ENCODE measurements at places on chromosomes 2 and 18.

- no peak for DNase-seq
These were observed 319.9 kb upstream of the THUMPD2 start for GRCh38 chr2:40098786-40099470.

GRCh38 chr18:22168360-22168921 lies 948 bp upstream of the GATA6 start:
- no peak for DNase-seq

DNA sequence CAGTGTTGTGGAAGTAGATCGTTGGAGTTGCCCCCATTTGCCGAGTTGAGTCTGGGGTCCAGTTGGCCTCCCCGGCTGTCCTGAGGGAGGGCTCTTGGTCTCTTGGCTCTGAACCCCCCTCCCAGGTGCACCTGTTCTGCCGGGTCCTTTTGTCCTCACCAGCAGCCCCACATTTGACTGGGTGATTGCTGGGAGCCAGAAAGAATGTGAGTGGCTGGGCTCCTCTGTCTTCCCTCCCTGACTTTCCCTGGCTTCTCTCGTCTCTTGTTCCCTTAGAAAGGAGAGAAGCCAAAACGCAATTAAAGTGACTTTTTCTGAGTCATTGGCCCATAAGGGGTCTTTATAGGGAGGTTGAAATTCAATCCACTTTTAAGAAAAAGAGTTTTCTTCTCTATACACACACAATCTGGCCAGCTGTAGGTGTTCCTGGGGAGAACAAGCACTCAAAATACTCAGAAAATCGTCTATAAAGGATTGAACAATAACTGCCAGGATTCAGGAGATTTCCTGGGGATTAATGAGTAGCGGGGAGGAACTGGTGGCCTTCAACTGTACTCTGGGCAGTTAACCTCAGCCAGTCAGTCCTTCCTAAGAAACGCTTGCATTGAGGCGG lies 131.0 kb downstream of the TMEM182 start:
- DNase-seq, result no peak

DNA sequence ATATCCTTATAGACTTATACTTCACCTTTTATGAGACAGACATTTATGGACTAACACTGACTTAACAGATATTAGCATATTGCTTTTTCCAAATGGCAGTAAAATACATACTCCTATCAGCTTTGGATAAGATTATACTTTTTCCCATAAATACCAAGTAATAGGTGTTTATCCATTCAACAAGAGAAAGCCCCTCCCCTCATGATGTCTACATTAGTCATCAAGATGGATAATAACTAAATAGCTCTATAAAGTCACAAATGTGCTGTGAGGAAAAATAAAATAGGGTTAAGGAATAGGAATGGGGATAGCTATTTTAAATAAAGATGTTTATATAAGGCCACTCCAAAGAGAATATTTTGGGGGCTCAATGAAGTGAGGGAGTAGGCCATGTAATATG lies 39.4 kb downstream of the CSRNP3 start:
- no peak for DNase-seq

- no peak for DNase-seq
These were observed 1.4 kb upstream of the HNRNPA3 start for GRCh38 chr2:177211169-177211568.

DNA sequence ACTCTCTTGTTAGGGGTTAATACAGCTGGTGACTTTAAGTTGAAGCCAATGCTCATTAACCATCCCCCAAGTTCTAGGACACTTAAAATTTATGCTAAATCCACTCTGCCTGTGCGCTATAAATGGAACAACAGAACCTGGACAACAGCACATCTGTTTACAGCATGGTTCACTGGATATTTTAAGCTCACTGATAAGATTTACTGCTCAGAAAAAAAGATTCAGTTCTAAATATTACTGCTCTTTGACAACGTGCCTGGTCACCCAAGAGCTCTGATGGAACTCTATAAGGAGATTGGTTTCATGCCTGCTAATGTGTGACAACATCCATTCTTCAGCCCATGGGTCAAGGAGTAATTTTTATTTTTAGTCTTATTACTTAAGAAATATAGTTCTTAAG lies 27.5 kb downstream of the RNF103 start:
- no peak for DNase-seq

DNA sequence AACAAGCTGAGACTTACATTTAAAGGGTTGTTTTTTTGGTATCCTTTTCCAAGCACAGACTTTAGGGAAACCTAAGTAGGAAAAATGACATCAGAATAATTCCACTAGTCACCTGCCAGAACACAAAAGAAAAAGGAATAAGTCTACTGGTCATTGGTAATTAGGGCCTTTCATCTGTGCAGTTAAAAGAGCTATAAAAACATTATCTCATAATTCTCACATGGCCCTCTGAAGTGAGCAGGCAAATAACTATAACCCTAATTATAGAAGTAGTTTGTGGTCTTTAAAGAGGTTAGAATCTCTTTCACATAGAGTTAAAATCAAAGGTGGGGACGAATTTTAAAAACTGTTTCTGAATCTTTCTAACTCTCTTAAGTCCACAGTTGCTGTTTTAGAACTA lies 111.1 kb upstream of the B3GNT2 start:
- DNase-seq, result no peak

- no peak for DNase-seq
These were observed 11.6 kb downstream of the CDKL4 start for GRCh38 chr2:39232141-39232540.

DNA sequence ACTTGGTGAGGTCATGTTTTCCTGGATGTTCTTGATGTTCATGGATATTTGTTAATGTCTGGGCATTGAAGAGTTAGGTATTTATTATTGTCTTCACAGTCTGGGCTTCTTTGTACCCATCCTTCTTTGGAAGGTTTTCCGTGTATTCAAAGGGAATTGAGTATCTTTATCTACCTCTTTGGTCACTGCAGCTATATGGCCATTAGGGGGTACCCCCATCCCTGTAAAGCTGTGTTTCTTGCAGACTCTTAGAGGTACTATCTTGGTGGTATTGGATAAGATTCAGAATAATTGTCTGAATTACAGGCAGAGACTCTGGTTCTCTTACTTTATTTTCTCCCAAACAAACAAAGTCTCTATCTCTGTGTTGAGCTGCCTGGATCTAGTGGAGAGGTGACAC lies 401.6 kb upstream of the FSIP2 start:
- DNase-seq, result no peak

DNA sequence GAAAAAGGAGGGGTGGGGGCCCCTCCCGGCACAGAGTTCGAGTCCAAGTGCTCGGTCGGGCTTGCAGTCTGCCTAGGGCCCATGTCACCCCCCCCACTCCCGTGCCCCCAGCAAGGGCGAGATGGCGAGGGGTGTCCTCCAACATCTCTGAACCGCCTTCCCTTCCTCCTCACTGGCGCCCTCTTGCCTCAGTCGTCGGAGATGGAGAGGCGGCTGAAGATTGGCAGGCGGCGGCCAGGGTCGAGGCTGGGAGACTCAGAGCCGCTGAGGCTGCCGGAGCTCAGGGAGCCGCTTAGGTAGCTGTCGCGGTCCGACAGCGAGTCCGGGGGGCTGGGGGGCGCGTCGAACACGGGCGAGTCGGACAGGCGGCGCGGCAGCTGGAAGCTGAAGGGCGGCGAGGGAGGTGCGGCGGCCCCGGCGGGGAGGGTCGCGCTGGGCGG lies 2.3 kb downstream of the ZFP36L2 start:
- peak; percentile 55 for DNase-seq

GRCh38 chr2:135709992-135710391 lies 31.7 kb upstream of the UBXN4 start:
- peak; percentile 11 for DNase-seq

- DNase-seq, result no peak
These were observed 44.5 kb upstream of the COPS8 start for GRCh38 chr2:237041231-237041630.
